ENCODE measurements at places on chromosomes 4 and X.

GRCh38 chr4:142369141-142369540, 477.0 kb downstream of the INPP4B start:
- DNase-seq, result no peak

DNA sequence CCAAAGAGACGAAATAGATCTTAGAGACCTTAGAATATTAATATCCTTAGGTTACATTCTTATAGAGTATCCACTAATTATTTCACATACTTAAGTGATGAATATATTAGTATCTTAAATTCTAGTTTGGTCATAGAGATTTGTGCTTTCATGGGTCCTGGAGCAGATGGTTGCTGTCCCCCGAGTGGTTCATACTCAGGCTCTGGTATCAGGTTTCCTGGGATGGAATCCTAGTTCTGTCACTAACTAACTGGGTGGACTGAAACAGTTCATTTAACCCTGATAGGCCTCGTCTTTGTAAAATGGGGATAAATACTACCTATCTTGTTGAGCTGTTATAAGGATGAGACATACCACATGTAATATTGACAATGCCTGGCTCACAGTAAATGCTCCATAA, 264.6 kb downstream of the TENM3 start:
- no peak for DNase-seq

- no peak for DNase-seq
These were observed 63.4 kb downstream of the NUDT10 start for GRCh38 chrX:51395810-51396728.

GRCh38 chr4:130092187-130093015, 996.4 kb downstream of the C4orf33 start:
- DNase-seq, result no peak

DNA sequence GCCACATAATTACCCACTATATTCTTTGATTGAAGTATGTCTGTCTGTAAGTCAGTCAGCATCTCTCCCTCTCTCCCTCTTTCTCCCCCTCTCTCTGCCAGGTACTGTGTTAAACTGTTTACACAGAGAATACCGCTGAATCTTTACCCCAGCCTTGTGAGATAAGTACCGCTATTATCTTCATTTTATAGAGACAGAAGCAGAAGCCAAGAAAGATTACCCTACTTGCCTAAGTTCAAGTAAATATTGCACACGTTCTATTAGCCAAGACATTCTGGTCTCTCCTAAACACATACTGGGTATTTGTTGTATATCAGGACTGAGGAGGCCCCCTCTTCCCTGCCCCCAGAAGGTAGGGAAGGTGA, 695 bp upstream of the GPR101 start:
- DNase-seq, result no peak

DNA sequence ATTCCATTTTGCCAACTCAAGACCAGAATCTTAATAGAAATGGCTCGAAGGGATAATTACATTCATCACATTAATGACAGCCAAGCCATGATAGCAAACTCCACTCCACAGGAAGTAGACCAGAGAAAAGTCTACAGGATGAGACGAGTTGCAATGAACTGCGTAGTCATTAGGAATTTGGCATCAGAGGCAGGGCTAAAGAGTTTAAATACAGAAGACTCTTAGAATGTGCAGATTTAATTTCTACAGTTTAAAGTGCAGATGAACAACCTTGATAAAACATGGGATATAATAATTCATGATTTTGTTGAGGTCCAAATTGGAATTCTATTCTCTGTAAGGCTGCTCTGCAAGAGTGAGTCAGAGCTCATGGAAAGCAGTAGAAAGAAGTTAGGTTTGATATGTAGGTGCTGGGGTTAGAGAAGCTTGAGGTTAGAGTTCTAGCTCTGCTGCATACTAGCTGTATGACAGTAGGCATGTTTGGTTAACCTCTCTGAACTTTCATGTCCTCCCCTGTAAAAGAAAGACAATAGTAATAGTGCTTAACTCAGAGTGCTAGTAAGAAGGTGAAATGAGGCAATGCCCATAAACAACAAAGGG, 32.2 kb downstream of the LNX1 start:
- no peak for DNase-seq

DNA sequence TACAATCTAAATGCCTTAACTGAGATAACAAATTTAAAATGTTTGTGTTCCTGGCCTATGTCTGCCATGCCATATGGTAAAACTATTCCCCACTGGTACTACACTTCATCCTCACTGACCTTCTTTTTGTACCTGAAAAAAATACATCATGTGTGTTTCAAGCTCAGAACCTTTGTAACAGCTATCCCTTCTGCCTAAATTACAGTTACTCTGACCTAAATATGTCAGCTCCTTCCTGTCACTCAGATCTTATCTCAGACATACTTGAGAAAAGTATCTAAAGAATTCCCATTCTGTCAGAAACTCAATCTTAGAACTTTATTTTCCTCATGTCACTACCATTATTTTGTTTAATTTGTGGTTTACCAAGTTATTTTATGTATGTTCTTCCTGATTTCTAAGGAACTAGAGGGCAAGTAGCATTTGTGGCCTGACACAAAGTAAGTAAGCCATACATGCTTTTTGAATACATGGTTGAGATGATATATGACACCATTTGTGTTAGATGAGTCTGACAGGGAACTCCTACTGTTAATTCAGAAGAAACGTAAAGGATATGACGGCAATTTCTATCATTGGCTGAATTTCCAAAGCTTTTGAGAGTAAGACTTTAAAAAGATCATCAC, 456.5 kb upstream of the NDST3 start:
- no peak for DNase-seq

DNA sequence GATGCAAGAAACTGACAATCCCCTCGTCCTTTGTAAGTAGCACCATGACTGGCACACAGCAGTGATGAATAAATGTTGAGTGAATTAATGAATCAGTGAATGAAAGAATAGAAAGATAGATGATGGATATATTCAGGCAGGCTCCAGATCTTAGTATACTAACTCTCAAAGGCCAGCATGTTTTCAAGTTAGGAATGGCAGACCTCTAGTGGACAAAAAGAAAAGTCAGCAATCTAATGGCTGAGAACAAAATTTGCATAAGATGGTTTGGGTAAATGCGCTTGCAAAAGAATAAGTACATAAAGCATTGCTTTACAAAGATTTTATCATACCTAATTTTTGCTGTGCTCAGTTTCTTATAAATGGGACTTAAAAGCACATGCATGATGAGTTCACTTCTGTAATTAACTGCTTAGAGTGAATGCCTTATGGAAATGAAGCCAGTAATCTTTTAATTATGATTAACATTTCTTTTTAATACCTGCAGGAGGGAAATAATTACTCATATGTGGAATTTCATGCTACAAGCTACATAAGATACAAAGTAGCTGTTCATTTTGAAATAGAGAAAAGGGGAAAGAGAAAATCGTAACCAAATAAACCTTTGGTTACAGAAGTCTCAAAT, 126.9 kb upstream of the GPRIN3 start:
- peak; percentile 26 for DNase-seq

DNA sequence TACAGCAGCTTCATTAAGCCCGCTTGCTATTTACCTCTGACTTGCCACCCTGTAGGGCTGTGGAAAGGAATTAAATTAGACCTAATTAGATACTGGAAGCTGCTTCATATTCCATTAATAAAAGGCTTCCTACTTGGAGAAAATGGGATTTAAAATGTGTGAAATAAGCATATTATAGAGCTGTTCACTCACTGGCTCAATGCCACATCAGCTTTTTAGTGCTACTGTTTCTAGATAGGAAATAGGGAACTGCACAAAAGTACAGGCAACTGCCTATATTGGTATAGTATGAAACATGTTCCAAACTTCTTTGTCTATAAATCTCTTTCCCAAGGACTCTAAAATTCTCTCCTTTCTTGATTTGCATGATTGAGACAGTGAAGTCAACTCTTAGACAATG, 407.9 kb upstream of the AADAT start:
- DNase-seq, result no peak

DNA sequence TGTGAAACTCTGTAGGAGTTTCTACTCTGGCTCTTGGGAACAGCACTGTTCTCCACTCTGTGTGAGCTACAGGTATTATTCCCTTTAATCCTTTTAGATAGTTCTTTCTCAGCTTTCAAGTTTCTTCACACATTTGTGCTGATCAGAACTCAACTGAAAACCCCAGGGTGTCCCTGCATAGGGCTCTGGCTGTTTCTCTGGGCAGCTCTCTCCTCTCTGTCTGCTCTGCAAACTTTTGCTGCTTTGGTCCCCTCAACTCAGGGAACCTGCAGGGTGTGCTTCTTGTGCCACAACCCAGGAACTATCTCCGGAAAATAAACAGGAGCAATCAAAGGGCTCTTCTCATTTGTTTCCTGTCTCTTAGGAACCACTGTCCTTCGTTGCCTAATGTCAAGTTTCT, 196.6 kb upstream of the GABRA2 start:
- no peak for DNase-seq

GRCh38 chrX:136159611-136160025, 12.3 kb downstream of the FHL1 start:
- no peak for DNase-seq

DNA sequence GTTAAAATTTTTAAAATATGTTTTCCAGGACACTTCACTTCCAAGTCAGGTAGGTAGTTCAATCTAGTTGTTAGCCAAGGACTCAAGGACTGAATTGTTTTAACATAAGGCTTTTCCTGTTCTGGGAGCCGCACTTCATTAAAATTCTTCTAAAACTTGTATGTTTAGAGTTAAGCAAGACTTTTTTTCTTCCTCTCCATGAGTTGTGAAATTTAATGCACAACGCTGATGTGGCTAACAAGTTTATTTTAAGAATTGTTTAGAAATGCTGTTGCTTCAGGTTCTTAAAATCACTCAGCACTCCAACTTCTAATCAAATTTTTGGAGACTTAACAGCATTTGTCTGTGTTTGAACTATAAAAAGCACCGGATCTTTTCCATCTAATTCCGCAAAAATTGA, 49.7 kb downstream of the XIAP start:
- DNase-seq, result no peak

DNA sequence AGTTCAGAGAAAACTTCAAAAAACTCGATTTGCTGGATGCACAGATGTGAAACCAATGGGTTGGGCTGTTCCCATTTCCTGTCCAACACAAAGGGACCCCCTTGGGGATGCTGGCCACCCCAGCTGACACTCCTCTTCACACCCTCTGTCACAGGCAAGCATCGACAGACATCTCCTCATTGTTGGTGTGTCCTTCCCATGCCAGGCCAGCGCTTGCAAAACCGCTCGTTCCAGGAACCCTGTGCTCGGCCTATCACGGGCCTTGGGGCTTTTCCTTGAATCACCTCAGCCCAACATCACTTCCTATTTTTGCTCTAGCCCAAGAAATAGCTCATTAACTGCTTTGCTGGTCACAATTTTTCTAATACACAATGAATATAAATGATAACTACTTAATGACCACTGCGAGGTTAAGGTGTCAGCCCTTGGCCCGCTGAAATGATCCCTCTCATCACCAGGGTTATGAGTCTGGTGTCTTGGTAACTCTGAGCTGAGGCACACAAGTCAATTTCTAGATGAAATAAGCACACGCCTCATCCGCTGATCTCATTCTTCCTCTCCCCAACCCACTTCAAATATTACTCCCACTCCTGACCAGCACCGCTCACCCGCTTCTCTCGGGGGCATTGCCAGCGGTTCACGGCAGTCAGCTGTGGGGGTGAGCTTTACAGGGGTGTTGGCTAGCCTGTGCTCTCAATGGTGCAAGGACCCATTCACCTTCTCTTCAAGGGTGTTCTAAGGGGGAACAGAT, 32.3 kb downstream of the BCOR start:
- DNase-seq, result no peak

DNA sequence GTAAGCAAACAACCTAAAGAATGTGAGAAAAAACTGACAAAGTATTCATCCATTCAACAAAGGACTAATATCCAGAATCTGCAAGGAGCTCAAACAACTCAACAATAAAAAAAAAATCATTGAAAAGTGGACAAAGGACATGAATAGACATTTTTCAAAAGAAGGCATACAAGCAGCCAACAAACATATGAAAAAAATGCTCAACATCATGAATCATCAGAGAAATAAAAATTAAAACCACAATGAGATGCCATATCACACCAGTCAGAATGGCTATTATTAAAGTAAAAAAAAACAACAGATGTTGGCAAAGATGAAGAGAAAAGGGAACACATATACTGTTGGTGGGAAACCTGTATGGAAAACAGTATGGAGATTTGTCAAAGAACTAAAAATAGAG, 120.7 kb upstream of the ADGRL3 start:
- no peak for DNase-seq

DNA sequence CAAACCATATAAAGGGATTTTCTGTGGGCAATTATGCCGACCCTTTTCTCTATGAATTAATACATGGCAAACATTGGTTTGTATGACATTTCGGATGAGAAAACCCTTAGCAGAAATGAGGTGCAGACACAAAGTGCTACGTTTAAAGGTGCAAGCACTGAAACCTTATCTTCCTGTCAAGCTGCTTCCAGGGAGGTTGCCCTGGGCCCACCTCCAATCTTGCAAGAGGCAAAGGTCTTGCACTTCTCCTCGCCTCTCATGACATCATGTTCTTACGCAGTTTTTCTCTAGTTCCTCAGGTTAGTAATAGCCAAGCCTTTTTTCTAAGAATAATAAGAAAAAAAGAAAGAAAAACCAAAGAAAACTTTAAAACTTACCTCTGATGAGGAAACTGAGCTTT, 220.1 kb downstream of the DHX15 start:
- no peak for DNase-seq

DNA sequence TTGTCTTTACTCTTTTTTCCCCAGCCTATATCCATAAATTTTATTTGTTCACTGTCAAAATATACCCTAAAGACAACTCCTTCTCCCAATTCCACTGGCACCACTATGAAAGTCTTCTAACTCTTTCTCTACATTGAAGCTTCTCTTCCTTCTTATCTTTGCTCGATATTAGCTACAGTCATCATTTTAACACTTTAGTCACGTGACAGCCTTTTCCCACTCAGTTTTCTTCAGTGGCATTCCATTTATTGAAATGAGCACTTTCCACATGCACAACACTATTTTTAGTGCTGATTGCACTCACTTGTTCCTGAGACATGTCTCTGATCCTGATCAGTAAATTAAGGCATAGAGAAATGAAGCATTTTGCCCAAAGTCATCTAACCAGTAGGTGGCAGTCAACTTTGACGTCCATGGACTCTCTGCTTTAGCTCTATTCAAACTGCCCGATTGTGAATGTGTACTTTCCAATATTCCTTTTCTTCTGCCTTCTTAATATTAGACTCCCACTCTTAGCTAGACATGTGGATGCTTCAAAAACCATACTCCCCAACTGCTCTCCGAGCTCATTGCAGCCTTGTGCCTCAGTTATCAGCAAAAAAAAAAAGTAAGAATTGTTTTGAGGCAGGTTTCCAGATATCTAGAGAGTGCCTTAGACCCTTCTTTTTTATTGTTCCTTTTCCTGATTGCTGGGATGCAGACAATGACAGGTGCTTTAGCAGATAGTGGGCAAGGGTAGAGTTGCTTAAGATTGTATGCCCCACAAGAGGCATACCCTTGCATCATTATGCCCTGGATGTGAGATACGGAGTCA, 394.4 kb upstream of the ADGRL3 start:
- peak; percentile 6 for DNase-seq
